SIG-M5 (cell line): ENCODE measurements at places on chromosomes 11 and 22.
A peak's percentile ranks its signal among the peaks of the same experiment; 100 is the strongest.

- no peak for DNase-seq
Measured at GRCh38 chr11:94151903-94152677, 23.4 kb downstream of the PANX1 start.

GRCh38 chr11:30509364-30509763 is 76.8 kb downstream of the MPPED2 start:
- DNase-seq, result no peak

GRCh38 chr22:46058091-46058420 is 81.1 kb upstream of the WNT7B start:
- DNase-seq, result no peak

DNA sequence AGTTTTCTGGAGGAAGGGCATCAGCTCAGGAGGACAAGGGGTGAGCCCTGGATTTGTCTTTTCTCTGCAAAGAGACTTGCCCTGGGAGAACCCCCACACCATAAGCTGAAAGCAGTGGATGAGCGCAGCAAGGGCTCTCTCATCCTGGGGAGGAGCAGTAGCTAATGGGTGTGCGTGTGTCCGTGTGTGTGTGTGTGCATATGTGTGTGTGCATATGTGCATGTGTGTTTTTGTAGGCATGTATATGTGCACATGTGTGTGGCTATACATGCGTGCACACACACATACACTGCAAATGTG is 45.3 kb downstream of the SMIM38 start:
- DNase-seq, result no peak

- no peak for DNase-seq
Measured at GRCh38 chr22:36900880-36901279, 12.5 kb upstream of the CSF2RB start.

DNA sequence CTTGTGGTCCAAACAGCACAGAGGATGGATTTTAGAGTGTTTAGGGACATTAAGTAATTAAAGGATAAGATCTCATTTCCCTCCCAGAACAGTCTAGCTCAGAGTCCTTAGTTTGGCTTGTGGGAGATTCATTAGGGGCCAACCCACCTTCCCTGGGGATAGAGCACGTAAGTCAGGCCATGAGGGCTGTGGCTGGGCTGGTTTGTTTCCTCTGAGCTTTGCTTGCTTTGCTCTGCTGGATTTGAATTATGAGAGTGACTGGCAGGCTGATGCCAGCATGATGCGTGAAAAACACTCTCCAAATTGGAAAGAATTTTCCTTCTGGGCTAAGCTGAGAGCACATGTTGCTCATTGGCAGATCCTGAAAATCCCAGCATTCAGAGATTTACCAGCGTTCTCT is 84.7 kb upstream of the HEPHL1 start:
- no peak for DNase-seq

DNA sequence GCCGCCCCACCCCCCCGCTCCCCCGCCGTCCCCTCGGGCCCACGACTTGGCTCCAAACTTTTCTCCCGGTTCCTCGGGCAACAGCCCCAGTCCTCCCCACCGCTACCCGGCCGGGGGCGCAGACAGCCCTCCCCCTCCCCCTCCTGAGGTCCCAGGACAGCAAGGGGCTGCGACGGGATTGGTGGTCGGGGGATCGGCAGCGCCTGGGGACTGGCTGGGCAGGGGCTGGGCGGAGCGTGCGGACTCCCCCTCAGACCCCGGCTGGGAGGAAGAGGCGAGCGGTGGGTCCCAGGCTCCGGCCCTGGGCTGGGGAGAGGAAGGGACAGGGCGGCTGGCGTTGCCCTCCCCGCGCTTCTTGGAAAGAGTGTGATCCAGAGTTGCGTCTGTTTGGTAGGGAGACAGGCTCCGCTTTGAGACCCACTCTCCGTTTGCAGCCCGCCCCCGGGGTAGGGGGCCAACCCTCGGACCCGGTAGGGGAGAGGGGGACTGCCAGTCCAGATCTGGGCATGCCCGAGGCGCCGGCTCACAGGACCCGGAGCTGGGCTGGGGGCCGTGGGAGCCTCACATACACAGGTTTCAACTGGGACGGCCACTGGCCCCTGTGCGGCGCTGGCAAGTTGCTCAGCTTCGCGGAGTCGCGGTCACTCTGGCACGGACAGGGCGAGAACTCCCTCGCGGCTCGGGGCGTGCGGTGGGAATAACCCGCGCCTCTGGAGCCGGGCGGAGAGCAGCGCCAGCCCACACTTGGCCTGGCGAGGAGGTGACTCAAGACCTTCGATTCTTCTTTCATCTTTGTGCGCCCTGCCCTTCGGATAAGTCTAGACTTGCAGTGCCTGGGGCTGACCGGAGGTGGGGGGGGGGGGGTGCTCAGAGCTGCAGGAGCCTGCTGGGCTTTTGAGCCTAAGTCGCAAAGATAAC is 999 bp downstream of the TSKU start:
- DNase-seq, result no peak

- DNase-seq, result no peak
Measured at GRCh38 chr11:83014951-83015350, 56.7 kb downstream of the RAB30 start.

GRCh38 chr11:61776561-61777075 is 15.8 kb downstream of the TMEM258 start:
- peak; percentile 5 for DNase-seq

DNA sequence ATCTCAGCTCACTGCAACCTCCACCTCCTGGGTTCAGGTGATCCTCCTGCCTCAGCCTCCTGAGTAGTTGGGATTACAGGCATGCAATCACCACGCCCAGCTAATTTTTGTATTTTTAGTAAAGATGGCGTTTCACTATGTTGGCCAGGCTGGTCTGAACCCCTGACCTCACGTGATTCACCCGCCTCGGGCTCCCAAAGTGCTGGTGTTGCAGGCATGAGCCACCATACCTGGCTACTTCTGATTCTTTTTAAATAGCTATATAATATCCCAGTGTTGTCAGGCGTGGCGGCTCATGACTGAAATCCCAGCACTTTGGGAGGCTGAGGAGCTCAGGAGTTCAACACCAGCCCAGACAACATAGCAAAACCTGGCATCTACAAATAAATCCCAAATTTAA is 20.7 kb downstream of the TMEM41B start:
- DNase-seq, result no peak

DNA sequence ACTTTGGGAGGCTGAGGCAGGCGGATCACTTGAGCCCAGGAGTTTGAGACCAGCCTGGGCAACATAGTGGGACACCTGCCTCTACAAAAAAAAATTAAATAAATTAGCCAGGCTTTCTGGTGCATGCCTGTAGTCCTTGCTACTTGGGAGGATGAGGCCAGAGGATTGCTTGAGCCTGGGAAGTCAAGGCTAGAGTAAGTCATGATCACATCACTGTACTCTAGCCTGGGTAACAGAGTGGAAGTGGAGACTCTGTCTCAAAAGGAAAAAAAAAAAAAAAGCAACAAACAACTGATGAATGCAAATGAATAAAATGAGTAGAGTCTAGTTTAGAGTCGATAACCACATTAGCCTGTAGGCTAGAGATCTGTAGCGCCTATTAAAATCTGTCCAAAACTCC is 3.9 kb upstream of the BCL2L13 start:
- no peak for DNase-seq

DNA sequence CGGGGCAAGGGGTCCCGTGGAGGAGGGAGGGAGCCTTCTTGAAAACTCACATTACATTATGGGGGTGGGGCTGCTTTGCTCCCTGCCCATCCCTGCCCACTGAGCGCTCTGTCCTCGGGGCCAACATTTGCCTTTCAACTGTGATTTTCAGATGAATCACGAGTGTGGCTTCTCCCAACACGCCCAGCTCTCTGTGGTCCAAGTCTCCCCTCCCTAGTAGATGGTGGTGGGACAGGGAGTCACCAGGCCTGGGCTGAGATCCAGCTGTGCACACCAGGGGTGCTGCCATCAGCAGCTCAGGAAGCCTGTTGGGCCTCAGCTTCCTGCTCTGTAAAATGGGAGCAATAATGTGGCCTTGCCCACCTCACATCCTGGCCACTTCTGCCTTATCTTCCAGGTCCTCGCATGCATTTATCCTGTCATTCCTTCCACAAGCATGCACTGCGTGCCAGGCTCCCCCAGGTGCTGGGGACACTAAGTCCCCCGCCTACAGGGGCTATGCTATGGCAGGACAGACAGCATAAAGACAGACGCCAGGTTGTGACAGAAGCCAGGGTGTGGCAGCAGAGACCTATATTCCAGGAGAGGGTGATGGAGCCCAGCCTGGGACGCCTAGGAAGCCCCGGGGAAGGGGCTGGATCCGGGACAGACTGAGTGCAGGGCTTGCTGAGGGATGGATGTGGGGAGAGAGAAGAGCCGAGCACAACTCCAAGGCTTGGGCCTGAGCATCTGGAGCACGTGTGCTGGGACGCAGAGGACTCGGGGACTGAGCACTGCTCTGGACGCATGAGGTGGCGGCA is 30.5 kb downstream of the NFAM1 start:
- DNase-seq, result no peak

DNA sequence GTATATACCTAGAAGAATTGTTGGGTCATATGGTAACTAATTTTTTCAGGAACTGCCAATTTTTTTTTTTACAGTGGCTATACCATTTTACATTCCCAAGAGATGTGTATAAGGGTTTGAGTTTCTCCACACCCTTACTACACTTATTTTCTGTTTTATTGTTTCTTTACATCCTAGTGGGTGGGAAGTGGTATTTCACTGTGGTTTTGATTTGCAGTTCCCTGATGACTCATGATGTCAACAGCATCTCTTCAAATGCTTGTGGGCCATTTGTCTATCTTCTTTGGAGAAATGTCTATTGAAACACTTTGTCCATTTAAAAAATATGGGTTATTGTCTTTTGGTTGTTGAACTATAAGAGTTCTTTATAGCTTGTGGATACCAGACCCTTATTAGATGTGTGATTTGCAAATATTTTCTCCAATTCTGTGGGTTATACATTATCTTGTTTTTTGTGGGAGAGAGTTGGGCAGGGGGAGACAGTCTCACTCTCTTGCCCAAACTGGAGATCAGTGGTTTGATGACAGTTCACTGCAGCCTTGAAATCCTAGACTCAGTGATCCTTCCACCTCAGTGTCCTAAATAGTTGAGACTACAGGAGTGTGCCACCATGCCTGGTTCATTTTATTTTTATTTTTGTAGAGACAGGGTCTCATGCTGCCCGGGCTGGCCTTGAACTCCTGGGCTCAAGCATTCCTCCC is 30.3 kb upstream of the PISD start:
- peak; percentile 3 for DNase-seq

- DNase-seq, result no peak
Measured at GRCh38 chr11:64385945-64386704, 27.2 kb downstream of the RPS6KA4 start.

DNA sequence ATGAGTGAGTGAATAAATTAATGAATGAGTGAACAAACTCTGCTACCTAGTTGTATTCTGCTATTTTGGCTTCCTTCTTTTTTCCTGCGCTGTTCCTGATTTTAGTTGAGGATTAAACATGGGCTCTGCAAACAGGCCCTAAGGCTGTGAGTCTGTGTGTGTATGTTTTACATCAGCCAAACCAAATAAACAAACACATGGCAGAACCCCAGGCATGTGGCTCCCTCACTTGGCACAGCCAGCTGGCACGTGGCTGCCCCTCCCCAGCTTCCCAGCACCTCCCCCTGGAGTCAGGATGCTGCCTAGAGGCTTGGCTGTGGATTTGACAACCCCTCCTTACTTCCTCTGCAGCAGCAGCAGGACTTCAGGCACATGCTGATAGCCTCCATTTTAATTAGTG is 593.2 kb downstream of the INSC start:
- DNase-seq, result no peak

- no peak for DNase-seq
Measured at GRCh38 chr11:10291801-10292638, 2.0 kb downstream of the SBF2 start.

GRCh38 chr22:20641198-20641892 is 132.6 kb upstream of the SERPIND1 start:
- no peak for DNase-seq

GRCh38 chr11:107337917-107338316 is 119.7 kb downstream of the CWF19L2 start:
- no peak for DNase-seq

DNA sequence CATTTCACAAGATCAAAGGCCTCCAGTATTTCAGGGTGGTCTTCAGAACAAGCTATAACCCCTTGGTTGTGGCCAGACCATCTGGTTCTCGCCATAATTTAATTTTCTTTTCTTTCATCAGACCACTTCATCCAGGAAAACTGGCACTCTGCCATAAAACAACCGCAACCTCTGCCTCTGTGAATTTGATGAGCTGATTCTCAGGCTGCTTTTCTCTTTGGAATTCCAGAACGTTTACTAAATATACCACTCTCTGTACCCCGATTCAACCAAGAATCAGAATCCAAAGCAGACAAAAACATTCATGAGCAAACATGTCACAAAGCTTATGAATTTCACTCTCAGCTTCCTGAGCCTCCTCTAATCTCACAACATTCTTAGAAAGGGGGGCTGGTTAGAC is 331.8 kb upstream of the SYN3 start:
- no peak for DNase-seq

DNA sequence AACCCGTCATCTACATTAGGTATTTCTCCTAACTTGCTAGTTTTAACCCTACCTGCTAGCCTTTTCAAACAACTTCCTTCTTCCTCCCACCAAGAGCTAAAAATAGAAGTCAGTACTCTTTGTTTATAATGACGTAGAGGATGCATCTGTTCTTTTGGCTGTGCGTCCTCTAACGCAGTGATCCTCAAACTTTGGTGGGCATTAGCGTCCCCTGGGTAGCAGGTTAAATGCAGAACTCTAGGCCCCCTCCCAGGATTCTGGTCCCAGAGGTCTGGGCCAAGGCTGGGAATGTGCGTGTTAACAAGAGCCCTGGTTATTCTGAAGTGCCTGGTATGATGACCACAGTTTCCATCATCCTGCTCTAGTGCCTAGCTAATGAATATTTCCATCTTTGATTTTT is 67.6 kb downstream of the BARX2 start:
- DNase-seq, result no peak

GRCh38 chr11:76605338-76606074 is 65.0 kb downstream of the LRRC32 start:
- no peak for DNase-seq

- no peak for DNase-seq
Measured at GRCh38 chr11:8013833-8014232, 26.7 kb downstream of the EIF3F start.

DNA sequence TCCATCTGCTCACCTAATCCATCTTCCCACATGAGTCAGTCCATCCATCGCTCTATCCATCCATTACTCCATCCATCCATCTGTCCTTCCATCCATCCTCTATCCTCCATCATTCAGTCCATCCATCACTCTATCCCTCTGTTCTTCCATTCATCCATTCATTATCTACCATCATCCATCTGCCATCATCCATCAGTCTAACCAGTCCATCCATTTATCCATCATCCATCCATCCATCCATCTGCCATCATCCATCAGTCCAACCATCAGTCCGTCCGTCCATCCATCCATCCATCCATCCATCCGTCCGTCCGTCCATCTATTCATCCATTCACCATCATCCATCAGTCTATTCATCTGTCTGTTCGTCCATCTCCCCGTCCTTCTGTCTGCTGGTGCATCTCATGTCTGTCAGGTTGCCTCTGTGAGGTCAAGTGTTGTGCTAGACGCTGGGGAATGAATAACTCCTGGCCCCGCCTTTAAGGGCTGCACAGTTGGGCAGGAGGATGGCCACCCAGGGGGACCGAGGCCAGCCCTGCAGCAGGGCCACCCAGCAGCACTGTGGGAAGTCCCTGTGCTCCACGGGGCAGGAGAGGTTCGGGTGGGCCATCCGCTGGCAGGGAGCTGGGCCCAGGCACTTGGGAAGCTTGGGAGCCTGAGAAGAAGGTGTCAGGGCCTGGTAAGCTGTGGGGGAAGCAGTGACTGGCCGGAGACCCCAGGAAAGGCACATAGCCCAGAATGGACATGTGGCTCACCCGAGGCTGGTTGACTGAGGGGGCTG is 137.1 kb downstream of the CTTN start:
- no peak for DNase-seq
